ENCODE measurements at places on chromosomes 13 and 19.
A peak's percentile ranks its signal among the peaks of the same experiment; 100 is the strongest.

GRCh38 chr13:23059173-23059572, 121.6 kb upstream of the SGCG start:
- no peak for DNase-seq

DNA sequence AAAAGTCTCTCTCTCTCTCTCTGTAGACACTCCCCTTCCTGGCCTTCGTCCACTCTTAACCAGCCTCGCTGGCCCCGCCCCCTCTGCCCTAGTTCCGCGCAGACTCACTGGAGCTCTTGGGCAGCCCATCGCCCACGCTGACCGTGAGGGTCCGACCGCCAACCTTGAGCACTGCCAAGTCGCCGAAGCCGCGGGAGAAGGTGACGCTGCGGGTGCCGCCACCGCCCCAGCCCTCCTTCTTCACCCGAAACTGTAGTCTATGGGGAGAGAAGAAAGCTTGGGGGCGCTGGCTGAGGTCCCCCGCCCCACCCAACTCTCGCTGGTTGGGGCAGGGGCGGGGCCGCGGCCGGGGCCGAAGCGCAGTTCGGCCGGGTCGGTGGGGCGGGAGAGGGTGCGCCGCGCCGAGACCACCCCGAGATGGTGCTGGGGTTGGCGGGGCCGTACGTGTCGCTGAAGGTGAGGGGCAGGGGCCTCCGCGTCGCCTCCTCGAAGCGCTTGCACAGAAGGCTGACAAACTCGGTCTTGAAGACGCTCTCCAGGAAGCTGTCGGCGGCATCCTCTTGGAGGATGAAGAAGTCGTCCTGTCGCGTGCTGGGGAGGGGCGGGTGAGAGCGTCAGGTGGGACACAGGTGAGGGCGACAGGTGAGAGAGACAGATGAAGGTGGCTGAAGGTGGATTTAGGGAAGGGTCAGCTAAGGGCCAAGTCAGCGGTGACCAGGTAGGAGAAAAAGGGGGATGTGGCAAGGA, 12.6 kb upstream of the ZNF414 start:
- peak; percentile 73 for DNase-seq

DNA sequence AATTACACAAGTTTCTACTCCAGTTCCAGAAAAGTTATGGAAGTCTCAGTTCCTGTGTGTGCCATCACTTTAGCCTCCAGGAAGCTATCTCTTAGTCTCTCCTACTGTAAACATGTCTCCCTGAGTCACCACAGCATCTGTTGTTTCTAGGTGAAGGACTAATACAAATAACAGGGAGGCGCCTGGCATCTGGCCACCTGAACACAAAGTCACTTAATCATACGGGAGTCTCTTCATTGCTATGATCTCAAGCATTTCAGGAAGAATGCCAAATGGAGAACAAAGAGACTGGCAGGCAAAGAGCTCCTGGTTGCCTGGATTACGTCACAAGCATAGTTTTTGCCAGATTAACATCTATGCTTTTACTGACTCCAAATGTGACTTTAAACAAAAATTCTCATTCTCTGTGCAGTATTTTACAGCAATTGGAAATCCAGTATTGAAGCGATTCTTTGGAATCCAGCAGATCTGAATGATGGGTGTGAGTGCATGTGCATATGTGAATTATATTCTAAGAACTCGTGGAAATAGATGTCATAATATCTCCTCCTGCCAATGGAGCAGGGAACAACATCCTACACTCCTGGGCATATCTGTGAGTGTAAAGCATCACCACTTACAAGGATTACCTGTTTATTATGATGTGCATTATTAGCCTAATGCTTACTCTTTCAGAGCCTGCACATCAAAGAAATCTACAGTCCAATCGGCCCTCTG, 572.8 kb downstream of the PCDH9 start:
- no peak for DNase-seq

DNA sequence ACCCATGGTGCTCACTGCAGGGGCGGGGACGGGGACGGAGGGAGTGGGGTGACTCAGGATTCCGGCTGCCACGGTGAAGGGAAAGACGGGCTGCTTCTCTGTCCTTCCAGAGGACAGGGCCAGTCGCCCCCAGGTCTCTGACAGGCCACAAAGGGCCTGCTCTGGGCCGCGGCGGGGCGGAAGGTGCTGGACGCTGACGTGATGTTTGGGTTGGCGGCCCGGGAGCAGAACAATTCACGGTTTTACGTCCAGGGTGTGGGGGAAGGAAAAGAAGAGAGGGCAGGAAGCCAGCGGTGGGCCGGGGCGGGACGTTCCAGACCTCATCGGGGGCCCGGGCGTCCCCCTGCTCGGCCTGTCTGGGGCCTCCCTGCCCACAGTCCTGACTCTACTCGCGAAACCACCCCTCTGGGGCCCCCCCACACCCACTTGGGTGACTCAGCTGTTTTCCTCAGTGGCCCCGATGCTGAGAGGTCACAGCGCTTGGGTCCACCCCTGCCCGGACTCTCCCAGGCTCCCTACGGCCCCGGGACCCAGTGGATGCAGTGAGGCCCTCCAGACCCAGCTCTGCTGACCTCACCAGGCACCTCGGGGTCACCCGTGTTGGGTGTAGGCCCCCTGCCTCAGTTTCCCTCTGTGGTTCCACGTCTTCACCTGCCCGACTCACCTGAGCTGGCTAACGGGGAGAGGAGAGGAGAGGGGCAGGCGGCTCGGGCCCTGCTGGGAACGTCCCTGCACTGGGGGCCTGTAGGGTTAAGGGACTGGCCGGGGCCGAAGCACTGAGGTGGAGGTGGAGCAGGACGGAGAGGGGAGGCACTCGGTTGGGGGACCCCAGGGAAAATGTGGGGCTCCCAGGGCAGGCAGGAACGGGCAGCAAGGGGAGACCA, 29.2 kb downstream of the PIP5K1C start:
- DNase-seq, result no peak

GRCh38 chr19:40561947-40562346, 14.7 kb upstream of the SHKBP1 start:
- no peak for DNase-seq

GRCh38 chr19:38425810-38426466, at the start of gene RASGRP4:
TSS of gene RASGRP4 (minus strand) at chr19:38426219. CDS start at chr19:38426091, 128 bp downstream.
- DNase-seq, result no peak

DNA sequence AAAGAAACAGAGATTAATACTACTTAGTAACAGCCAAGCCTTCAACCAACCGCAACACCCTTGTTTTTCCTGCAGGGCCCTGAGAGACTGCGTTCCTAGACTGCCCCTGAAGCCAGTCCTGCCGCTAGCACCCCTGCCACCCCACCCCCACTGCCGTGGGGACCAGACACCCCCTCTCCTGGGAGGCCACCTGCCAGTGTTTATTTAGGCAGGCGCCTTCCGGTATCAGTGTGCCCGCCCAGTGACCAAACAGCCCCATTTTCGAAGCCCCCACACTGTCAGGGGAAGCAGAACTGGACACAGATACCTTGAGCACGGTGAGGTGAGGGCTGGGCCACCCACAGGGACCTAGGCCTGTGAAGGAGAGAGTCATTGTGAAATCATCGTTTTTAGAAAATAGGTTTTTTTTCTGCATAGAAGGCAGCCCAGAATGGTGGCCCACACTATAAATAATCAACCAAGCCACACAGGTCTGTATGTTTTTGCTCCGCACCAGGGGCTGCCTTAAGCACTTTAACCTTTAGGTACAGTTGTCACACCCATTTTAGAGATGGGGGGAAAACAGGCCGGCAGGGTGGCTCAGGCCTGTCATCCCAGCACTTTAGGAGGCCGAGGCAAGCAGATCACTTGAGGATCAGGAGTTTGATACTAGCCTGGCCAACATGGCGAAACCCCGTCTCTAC, 3.5 kb upstream of the TLE5 start:
- DNase-seq, result no peak

GRCh38 chr19:55766466-55766865, 2.5 kb upstream of the RFPL4AL1 start:
- DNase-seq, result no peak

GRCh38 chr13:112905990-112906641, 62.9 kb upstream of the MCF2L start:
- DNase-seq, result no peak

- DNase-seq, result peak; percentile 71
These were observed 7.7 kb downstream of the PGLYRP1 start for GRCh38 chr19:46014941-46015686.

DNA sequence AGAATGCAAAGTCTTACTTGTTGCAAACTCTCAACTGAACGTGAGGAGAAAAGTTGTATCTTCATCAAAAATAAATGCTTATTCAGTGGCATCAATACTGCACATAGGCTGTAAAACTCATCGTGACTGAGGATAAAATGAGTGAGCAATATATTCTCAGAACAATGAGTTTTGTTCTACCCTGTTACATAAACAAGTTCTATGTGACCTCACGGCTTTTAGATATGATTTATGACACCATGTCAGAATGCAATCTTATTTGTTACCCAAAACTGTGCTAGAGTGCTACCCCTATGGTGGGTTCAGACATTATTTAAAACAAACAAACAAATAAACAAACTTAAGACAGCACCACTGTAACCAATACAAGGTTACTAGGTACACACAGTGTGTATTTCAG, 55.4 kb downstream of the FOXO1 start:
- DNase-seq, result no peak

Measured in D721Med (cell line).